ENCODE measurements at places on chromosomes 3 and 15. TPM values are rescaled to one million over a fixed set of nuclear protein-coding genes. Genes with fewer than 3 reads are reported as not detected.

LRRIQ4 gene
- 0.12 TPM for total RNA-seq

DNA sequence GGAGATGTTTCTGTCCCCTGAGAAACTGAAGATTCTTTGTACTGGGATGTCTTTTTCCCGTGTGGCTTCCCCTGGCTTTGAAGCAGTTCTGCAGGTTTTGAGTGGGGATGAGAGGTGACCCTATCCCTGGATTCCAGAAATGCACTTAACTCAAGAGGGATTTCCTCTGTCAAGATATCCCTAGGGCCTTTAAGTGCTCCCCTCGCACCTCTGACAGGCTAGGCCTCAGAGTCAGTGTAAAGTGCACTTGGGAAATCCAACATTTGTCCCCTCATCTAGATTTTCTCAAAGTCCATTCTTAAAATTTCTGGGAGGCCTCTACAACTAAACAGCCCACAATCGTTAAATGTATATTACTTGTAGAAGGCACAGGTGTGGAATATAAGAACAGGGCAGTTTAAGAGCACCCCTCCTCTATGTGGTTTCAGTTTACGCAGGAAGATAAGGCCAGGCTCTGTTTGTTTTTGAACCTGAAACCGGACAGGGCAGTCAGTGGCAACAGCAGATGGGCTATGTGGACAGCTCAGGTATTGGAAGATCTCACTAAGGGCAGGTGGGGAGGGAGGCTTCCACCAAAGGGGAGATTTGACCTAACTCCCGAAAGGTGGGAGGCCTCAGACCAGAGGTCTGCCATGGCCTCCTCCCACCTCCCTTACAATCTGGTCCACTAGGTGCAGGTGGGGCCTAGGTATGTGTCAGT is 4.8 kb downstream of the C3orf52 start:
- H3K4me3 ChIP-seq, result no peak overlapping the region
- no peak for DNase-seq
- no peak overlapping the region for H3K27ac ChIP-seq
- H3K27me3 ChIP-seq, result no peaks in the 10 kb centered on the region
- H3K4me1 ChIP-seq, result peaks cover 4% of the 10 kb centered on the region

DNA sequence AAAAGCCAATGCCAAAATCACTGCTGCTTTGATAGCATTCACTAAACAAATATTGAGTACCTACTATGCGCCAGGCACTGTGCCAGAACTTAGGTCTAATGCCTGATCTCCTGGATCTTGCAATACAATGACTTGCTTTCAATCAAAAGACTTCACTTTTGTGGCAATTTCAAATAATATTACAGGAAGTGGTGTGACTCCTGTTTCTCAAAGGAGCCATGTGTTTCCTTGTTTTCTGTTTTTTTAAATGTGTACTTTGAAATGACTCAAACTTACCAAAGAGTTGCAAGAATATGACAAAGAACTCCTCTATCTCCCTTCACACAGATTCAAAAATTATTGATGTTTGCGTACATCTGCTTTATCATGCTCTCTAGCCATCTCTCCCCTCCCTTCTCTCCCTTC is 18.3 kb downstream of the OSBPL10 start:
- no peak for DNase-seq
- no peak overlapping the region for H3K27ac ChIP-seq
- no peak overlapping the region for H3K4me3 ChIP-seq

- H3K4me3 ChIP-seq, result no peak overlapping the region
- no peaks in the 10 kb centered on the region for H3K36me3 ChIP-seq
- H3K27me3 ChIP-seq, result no peaks in the 10 kb centered on the region
- no peaks in the 10 kb centered on the region for H3K4me1 ChIP-seq
- no peak overlapping the region for H3K27ac ChIP-seq
- DNase-seq, result no peak
Observed at GRCh38 chr3:72203105-72203504, 418.2 kb upstream of the PROK2 start.

DNA sequence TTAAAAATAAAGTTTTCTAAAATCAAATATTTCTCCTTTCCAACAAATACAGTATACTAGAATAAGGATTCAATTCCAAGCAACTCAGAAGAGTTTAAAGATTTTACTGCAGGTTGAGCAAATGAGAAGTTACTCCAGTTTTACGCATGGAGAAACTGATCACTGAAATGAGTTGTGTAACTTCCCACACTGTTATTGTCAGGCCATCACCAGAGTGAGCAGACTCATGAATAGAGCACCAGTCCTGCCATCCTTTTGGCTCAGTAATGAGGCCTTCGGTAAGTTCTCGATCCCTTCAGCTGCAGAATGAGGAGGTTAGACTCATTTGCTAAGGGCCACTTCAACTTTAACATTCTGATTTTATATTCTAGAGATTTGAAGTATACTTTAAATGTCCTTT is 48.1 kb downstream of the OSBPL10 start:
- no peaks in the 10 kb centered on the region for H3K4me1 ChIP-seq
- DNase-seq, result no peak
- H3K4me3 ChIP-seq, result no peak overlapping the region
- H3K27me3 ChIP-seq, result no peaks in the 10 kb centered on the region

- H3K27ac ChIP-seq, result no peak overlapping the region
- no peaks in the 10 kb centered on the region for H3K27me3 ChIP-seq
- no peak for DNase-seq
- no peaks in the 10 kb centered on the region for H3K36me3 ChIP-seq
- no peaks in the 10 kb centered on the region for H3K4me1 ChIP-seq
Observed at GRCh38 chr15:47750030-47750739, 32.9 kb downstream of the SEMA6D start.

PARP3 gene
- total RNA-seq, result 7.7 TPM

COL8A1 gene
- 0.13 TPM for total RNA-seq

BCL6 gene
- total RNA-seq, result 29.5 TPM

DNA sequence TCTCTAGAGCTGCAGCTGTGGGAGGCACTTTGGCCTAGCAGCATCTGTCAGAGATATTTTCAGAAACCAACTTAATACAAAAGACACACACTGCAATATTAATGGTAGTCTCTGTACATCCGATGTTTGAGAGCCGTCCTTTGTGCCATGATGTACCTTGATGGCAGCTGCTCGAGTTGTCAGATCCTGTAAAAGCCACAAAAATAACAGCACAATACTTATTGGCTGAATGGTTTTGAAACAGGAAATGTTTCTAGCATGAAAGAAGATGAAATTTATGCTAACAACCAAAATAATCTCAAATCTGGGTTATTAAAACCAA is 445.5 kb upstream of the TBL1XR1 start:
- H3K36me3 ChIP-seq, result no peaks in the 10 kb centered on the region
- H3K27ac ChIP-seq, result no peak overlapping the region
- H3K4me1 ChIP-seq, result peaks cover 43% of the 10 kb centered on the region

- H3K4me1 ChIP-seq, result no peaks in the 10 kb centered on the region
- no peak overlapping the region for H3K27ac ChIP-seq
- no peaks in the 10 kb centered on the region for H3K27me3 ChIP-seq
- no peak for DNase-seq
- no peak overlapping the region for H3K4me3 ChIP-seq
- H3K36me3 ChIP-seq, result no peaks in the 10 kb centered on the region
Observed at GRCh38 chr3:5057272-5057671, 64.8 kb upstream of the ARL8B start.

DNA sequence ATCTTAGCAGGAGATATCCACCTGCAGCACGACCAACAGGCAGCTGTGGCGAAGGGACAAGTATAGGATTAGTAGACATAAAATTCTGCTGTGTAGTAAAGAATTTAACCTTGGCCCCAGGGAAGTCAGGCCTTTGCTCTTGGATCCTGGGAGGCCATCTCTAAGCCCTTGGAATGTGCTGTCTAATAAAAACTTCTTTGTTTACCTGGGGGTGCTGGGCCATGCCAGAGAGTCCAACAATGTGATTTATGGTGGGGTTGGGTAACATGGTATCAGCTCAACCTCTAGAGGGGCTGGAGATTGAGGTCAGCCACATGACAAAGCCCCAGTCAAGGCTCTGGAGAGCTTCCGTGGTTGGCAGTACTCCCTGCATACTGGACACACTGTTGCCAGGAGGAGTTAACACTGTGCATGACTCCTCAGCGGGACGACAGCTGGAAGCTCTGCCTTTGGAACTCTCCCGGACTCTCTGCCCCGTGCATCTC is 52.4 kb downstream of the HEG1 start:
- H3K27me3 ChIP-seq, result no peaks in the 10 kb centered on the region
- peak overlapping the region; percentile 81 for H3K27ac ChIP-seq

STAC gene
- total RNA-seq, result not detected

- H3K4me3 ChIP-seq, result no peak overlapping the region
- H3K4me1 ChIP-seq, result no peaks in the 10 kb centered on the region
- no peaks in the 10 kb centered on the region for H3K36me3 ChIP-seq
- no peak for DNase-seq
- no peaks in the 10 kb centered on the region for H3K27me3 ChIP-seq
Observed at GRCh38 chr3:13278783-13279531, 141.2 kb downstream of the NUP210 start.

CHRNA3 gene
- total RNA-seq, result not detected

PIGBOS1 gene
- total RNA-seq, result 21.3 TPM

- H3K27ac ChIP-seq, result no peak overlapping the region
- DNase-seq, result no peak
- no peaks in the 10 kb centered on the region for H3K36me3 ChIP-seq
Observed at GRCh38 chr3:178284181-178284580, 252.1 kb upstream of the KCNMB2 start.

DNA sequence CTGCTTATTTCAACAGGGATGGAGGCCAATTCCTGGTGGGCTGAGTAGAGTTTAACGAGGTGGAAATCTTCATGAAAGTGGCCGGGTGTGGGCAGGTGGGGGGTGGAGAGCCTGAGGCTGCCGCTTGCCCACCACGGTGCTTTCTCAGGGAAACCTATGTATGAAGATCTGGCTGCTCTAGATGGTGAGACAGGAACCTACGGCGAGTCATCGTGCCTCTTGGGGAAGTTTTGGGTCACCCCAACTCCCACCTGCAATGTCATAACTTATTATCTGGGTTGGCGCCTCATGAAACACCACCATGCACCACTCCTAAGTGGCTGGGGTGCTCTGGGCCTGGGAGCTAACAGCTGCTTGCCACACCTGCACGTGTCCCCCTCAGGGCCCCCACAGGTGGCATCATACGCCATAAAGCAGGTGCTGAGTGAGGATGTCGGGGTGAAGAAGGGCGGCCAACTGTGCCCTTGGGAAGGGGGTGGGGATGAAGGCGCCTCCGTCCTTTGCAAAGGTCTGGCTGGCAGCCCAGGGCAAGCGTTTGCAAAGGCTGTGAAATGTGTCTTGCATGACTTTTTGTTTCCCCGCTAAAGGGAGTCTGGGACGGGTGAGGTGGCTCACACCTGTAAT is 27.9 kb upstream of the SNRPA1 start:
- no peaks in the 10 kb centered on the region for H3K27me3 ChIP-seq
- H3K4me3 ChIP-seq, result no peak overlapping the region
- H3K4me1 ChIP-seq, result peaks cover 5% of the 10 kb centered on the region
- no peaks in the 10 kb centered on the region for H3K36me3 ChIP-seq
- H3K27ac ChIP-seq, result no peak overlapping the region

- no peak for DNase-seq
- no peaks in the 10 kb centered on the region for H3K36me3 ChIP-seq
- no peaks in the 10 kb centered on the region for H3K27me3 ChIP-seq
- H3K4me3 ChIP-seq, result no peak overlapping the region
Observed at GRCh38 chr15:26623071-26623470, 149.8 kb downstream of the GABRB3 start.

DNA sequence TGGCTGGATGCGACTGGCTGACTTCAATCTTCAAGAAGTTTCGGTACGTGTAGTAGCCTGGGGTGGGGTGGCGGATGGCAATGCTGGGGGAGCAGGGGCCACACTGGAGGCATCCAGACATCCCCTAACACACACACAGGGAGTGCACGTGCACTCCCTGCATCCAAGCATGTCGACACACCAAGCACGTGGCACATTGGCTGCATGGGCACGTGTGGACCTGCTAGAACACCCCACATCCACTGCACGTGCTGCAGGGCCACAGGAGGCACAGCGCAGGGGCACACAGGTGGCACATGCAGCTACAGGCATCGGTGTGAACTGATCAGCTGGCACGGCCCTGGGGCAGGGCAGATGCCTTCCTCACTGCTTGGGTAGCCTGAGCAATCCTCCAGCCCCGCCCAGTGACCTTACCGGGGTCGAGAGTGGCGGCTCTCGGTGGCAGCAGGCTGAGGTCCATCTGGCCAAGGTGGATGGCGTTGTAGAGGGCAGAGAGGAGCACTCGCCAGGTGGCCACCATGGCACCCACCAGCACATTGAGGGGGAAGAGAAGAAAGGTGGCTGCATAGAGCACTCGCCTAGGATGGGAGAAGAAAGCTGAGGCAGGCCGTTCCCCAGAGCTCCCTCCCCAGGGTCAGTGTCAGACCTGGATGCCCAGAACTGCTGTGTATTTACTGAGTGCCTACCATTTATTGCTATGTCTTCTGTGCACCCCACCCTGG is 7.5 kb downstream of the ISLR start:
- no peaks in the 10 kb centered on the region for H3K4me1 ChIP-seq
- H3K27me3 ChIP-seq, result no peaks in the 10 kb centered on the region
- H3K36me3 ChIP-seq, result no peaks in the 10 kb centered on the region
- H3K27ac ChIP-seq, result no peak overlapping the region
- no peak for DNase-seq

- H3K4me1 ChIP-seq, result peaks cover 3% of the 10 kb centered on the region
- no peaks in the 10 kb centered on the region for H3K36me3 ChIP-seq
- no peak overlapping the region for H3K4me3 ChIP-seq
- no peak overlapping the region for H3K27ac ChIP-seq
Observed at GRCh38 chr3:96814651-96815567, 515 bp downstream of the EPHA6 start.

ANKRD34C gene
- total RNA-seq, result not detected

CPA3 gene
- not detected for total RNA-seq

PRSS50 gene
- not detected for total RNA-seq

SOX2 gene
- total RNA-seq, result not detected

- no peak overlapping the region for H3K27ac ChIP-seq
- H3K4me1 ChIP-seq, result no peaks in the 10 kb centered on the region
- DNase-seq, result no peak
- no peaks in the 10 kb centered on the region for H3K36me3 ChIP-seq
Observed at GRCh38 chr3:119955972-119956371, 138.3 kb downstream of the GSK3B start.

CPLX3 gene
- not detected for total RNA-seq

- H3K27ac ChIP-seq, result no peak overlapping the region
- no peaks in the 10 kb centered on the region for H3K36me3 ChIP-seq
- no peaks in the 10 kb centered on the region for H3K27me3 ChIP-seq
Observed at GRCh38 chr3:188283347-188283746, 129.4 kb downstream of the LPP start.

DNA sequence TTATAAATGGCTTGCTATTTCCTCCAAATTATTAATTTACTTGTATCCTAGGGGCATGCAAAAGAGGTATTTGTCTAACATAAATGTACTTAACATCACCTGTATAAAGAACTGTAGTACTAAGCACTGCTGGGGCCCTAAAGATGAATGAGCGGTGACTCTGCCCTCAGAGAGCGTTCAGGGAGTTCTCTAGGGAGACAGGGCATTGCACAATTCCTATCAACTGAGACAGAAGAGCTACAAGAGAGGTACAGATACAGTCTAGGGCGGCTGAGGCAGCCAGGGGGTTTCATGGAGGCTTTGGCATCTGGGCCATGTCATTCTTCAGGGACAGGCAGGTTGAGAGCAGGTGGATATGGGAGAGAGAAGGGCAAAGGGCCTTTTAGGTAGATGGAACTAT is 39.9 kb upstream of the PARL start:
- H3K27ac ChIP-seq, result no peak overlapping the region
- H3K4me1 ChIP-seq, result no peaks in the 10 kb centered on the region
- H3K27me3 ChIP-seq, result no peaks in the 10 kb centered on the region

FANCD2OS gene
- total RNA-seq, result not detected

GAP43 gene
- total RNA-seq, result not detected

HACD3 gene
- 24.9 TPM for total RNA-seq
